ENCODE measurements at places on chromosomes 12 and 14. TPM values are rescaled to one million over a fixed set of nuclear protein-coding genes. Genes with fewer than 3 reads are reported as not detected.

The KLRC2 gene
- not detected for polyA plus RNA-seq

DNA sequence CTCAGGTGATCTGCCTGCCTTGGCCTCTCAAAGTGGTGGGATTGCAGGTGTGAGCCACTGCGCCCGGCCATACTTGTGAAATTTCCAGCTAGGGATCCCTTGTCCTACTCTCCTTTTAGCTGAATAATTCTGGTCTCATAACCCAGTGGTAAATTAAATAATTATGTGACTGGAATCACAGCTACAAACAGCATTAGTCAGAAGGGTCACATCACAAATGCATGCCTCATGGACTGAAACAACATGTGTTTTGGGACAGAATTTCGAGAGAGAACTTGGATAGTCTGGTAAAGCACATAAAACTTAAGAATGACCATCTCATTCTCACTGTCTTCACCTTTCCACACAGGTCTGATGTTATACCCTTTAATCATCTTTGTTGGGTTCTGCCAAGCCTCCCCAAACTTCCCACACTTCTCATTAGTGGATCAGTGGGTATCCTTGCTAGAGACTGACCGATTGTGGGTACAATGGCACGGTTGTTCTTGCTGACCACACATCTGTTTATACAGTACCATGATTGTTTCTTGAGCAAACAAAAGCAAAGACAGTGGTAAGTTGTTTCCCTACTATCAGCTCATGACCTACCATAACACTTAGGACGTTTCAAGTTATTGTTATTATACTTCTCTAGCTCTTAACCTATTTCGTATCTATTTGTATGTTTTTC lies 5.1 kb downstream of the GPRC5D start:
- DNase-seq = no peak

DNA sequence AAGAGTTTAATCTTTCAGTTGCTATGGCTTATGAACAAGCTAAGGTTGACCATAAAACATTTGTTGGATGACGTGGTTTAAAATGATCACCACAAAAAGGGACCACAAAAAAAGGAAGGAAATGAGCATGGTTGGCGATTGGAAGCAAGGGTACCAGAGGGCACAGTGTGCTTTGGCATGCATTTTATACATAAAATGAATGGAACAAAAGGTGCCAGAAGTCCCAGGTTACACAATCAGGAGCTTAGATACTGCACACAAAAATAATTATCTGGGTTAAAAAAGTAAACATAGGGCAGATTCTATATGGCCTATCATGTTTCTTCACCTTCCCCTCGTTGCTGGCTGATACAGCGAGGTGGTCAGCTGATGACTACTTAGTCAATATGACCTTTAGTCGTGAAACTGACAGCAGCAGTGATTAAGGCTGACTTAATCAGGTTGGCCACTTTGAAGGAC lies 50.7 kb downstream of the ZC3H14 start:
- no peak for DNase-seq

- no peak for DNase-seq
Measured at GRCh38 chr12:123069436-123070266, 81.2 kb downstream of the PITPNM2 start.

GRCh38 chr12:58926586-58926985 lies 6.3 kb upstream of the LRIG3 start:
- DNase-seq = no peak

The TEX52 gene
- polyA plus RNA-seq = 1.2 TPM

GRCh38 chr12:4034921-4035320 lies 161.7 kb upstream of the PARP11 start:
- DNase-seq = no peak

- no peak for DNase-seq
Measured at GRCh38 chr14:88424573-88424972, 39.1 kb downstream of the SPATA7 start.

GRCh38 chr12:45598336-45598735 lies 131.2 kb upstream of the ARID2 start:
- DNase-seq = no peak

Measured in forelimb muscle (tissue), 1 donor.